ENCODE measurements at places on chromosomes 2 and 18.

- DNase-seq, result no peak
These were observed 60.2 kb upstream of the SPP2 start for GRCh38 chr2:233990261-233990798.

- DNase-seq, result no peak
These were observed 734.5 kb upstream of the ACVR2A start for GRCh38 chr2:147110317-147110716.

- peak; percentile 24 for DNase-seq
These were observed 143.8 kb downstream of the PIEZO2 start for GRCh38 chr18:11005528-11005927.

DNA sequence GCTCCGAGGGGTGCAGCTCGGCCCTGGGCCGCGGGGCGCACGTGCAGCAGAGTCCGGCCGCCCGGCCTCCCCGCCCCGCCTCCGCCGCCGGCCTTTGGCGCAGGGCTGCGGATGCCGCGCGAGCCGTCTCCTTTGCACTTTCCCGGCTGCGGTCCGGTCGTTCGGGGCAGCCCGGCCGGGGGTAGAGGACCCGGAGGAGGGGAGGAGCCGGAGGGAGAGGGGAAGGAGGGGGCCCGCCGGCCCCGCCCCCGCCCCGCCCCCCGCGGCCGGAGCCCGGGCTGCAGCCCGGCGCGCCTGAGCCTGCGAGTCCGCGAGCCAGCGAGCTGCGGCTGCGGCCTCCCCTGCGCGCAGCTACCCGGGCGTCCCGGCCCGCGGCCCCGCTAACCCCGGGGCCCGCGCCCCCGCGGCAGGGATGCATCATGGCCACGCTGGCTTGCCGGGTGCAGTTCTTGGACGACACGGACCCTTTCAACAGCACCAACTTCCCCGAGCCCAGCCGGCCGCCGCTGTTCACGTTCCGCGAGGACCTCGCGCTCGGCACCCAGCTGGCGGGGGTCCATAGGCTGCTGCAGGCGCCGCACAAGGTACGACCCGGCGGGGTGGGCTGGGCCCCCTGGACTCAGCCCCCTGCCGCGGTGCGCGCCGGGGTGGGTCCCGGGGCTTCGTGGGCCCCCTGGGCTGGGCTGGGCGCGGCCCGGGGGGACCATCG lies at the start of gene FHOD3:
FHOD3 (plus strand) TSS at position 297 of the 709 bp plus-strand sequence; CDS start at position 420, 123 bp downstream.
- DNase-seq, result peak; percentile 99

- DNase-seq, result no peak
These were observed 172.1 kb downstream of the GFPT1 start for GRCh38 chr2:69214898-69215297.

DNA sequence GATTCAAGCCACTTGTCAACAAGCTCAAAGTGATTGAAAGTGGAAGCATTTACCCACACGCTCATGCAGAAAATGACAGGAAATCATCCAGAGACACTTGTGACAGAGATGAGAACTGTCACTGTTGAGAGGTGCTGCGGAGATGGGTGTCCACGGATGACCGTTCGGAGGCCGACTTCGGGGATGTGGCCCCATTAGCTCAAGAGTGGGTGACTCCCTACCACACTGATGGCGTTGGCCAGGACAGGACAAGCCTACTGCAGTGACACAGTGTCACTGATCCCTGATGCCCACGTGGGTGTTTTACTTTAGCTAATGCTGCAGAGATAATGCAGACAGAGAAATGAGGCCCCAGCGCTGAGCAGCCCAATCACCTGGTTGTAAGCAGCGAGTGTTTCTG lies 81.5 kb upstream of the YWHAQ start:
- no peak for DNase-seq

GRCh38 chr2:100832885-100833284 lies 12.9 kb downstream of the NPAS2 start:
- DNase-seq, result no peak

GRCh38 chr2:56531668-56532420 lies 348.1 kb downstream of the CCDC85A start:
- DNase-seq, result no peak

DNA sequence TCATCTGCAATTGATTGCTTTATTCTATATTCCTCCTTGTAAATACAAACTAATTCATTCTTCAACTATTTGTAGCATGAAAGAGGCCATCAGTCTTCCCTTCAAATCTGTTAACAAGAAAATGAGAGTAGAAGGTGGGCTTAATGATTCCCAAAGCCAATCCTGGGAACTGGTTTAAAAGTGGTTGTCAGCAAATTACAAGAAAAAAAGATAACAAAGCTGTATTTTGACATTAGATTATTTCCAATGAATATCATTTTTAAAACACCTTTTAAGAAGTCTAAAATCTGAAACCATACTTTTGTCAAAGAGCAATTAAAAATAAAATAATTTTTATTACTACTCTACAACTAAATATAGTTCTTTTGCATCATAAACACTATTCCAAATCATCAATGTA lies 139.2 kb downstream of the DYM start:
- DNase-seq, result no peak

DNA sequence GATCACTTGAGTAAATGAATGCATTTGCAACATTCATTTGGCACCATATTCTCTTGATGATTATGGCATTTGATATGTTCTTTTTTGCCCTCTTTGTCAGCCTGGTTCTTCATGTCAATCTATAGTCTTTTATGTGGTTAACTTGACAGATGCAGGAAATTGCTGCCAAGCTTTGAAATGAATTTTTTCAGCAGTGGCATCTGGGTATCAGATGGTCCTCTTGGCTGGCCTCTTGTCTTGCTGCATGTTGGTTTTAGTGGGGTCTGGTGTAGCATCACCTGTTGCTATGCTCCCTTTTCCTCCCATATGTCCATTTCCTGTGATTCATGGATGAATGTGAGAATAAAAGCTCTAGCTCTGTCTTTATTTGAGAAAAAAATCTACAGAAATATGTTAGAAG lies 119.9 kb downstream of the DPP4 start:
- no peak for DNase-seq

GRCh38 chr2:227188292-227188691 lies 23.9 kb downstream of the COL4A3 start:
- no peak for DNase-seq

DNA sequence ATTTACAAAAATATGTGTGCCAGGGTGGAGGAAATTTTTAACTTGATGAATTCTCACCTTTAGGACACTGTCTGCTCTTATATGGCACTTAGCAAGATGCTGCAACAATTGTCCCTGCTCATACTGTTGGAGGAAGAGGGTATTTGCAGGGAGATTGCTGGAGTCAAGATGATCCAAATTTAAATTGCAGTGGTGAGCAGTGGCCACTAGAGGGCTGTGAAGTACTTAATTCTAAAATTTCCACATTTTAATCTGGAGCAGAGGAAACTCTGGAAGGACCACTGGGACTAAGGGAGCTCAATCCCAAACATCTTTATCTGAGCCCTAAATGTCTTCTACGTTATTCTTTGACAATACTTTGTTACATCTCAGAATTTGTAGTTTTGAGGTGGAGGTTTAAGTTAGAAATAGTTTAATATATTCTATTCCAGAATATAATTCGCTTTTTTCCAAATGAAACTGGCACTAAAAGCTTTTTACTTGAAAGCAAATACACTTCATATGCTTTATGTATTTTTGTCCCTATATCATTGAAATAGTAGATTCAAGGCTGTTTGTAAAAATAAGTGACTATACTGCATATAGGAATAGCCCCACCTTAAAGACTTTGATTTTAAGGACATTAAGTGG lies 33.0 kb upstream of the PTH2R start:
- peak; percentile 68 for DNase-seq

DNA sequence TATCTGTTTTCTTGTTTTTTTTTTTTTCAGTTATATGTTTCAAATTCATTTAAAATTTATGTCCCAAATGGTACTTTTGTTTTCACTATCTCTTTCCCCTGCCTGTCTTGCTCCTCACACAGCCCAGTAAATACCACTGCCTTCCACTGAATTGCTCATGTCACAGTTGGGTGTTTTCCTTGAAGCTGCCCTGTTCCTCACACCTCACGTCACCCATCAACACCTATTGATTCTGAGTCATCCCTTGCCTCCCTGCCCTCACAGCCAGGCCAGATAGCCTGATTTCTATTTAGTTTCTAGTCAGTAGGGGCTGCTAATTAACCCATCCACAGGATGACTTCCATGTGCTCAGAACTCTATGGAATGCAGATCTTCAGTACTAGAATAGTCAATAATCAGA lies 25.3 kb downstream of the FSHR start:
- no peak for DNase-seq

DNA sequence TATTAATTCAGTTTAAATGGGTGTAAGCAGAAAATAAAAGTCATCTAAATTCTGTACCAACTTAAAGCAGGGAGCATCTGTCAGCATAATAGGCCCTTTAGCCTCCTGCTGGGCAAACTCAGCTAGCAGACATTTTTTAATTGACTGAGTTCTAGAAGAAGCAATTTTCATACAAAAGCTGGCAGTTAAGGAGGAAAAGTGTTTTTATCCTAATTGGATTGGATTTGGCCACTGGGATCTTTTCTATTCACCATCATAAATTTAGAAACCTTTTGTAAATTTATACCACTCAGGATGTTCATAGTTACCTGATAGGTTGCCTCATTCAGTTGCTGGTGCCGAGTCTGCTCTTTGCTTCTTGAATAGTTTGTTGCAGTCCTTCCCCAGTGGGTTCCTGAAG lies 262.7 kb upstream of the FSIP2 start:
- no peak for DNase-seq

DNA sequence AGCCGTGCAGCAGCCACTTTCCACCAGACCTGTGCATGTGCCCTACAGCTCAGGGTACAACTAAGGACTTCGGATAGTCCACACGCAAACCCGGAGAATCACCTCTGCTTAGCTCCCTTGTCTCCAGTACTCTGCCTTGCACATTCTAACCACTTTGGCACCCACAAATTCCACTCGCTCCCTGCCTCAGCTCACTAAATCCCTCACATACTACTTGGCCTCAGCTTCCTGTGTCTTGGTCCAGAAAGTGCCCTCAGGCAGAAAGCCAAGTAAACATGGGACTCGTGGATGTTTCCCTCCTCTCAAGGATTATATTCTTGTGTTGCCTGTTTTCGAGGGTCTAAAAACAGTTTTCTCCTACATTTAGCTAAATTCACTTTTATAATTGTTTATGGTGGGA lies 157.8 kb upstream of the DAPL1 start:
- no peak for DNase-seq

DNA sequence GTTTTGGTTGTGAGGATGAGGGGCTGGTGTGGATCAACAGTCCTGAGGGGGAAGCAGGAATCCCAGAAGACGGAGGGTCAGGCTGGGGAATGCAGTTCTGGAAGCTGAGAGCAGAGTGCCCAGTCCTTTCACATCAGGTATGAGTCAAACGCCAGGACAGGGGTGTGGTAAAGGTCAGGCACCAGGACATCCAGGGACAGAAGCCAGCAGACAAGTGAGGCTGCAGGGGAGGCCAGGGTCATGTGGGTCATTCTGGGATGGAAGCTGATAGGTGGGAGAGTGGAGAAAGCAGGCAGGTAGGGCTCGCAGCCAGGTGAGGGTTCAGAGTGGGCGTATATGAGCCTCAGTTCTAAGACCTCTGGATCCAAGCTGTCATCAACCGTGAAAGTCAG lies 12.8 kb upstream of the GNLY start:
- no peak for DNase-seq

DNA sequence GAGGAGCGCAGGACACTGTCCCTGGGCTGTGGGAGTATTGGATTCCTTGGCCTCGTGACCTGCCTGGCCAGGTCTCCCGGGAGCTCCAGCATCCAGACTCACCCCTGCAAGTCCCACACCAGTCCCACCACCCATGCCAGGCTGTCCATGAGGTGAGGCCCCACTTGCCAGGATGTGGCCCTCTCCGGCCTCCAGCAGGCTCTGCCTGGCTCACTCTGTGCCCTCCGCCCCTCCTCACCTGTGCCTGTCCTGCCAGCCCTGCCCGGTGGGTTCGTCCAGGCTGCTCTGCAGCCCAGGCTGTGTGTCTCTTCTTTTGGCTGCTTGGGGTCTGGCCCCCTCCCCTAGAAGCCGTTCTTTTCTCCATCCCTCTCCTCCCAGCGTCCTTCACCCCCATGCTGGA lies 436.8 kb upstream of the MYT1L start:
- no peak for DNase-seq

GRCh38 chr2:76599732-76600368 lies 889.1 kb upstream of the GCFC2 start:
- peak; percentile 47 for DNase-seq

DNA sequence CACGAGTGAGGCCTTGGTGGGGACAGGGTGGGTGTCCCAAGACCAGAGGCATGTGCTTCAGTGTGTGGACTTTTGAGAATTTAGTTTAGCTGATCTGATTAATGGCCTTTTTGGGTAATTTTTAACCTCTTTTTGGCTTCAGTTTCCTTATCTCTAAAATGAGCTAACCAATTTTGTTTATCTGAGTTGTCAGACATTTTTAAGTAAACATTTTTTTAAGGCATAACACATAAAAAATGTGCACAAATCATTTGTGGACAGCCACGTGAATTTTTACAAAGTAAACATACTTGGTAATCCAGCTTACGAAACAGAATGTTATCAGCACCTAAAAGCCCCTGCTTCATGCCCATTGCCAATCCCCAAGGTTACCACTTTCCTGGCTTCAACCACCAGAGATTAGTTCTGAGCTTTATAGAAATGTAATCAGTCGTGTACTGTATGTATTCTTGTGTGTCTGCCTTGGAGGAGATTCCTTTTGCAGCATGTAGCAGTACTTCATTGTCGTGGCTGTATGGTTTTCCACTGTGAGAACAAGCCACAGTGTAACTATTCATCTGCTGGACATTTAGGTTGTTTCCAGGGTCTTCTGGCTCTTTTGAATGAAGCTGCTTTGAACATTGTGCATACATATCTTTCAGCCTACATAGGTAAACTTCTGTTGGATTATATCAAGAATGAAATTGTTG lies 8.4 kb upstream of the INO80C start:
- no peak for DNase-seq

DNA sequence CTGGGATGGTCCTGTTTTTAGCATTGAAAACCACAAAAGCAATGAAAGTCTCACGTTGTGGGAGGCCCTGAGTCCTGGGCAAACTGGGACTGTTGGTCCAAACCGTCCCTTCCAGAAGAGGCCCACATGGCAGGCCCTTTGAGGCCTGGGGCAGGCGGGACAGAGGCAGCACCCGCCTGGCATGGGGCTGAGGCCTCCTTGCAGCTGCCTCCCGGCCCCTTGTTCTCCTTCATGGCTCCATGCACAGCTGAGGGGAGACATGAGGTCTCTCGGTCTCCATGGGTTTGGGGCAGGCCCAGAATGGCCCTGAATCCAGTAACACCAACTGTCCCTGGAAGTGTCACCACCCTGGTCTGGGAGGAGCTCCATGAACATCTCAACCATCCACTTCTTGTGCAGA lies 61.9 kb downstream of the RRM2 start:
- DNase-seq, result peak; percentile 23

DNA sequence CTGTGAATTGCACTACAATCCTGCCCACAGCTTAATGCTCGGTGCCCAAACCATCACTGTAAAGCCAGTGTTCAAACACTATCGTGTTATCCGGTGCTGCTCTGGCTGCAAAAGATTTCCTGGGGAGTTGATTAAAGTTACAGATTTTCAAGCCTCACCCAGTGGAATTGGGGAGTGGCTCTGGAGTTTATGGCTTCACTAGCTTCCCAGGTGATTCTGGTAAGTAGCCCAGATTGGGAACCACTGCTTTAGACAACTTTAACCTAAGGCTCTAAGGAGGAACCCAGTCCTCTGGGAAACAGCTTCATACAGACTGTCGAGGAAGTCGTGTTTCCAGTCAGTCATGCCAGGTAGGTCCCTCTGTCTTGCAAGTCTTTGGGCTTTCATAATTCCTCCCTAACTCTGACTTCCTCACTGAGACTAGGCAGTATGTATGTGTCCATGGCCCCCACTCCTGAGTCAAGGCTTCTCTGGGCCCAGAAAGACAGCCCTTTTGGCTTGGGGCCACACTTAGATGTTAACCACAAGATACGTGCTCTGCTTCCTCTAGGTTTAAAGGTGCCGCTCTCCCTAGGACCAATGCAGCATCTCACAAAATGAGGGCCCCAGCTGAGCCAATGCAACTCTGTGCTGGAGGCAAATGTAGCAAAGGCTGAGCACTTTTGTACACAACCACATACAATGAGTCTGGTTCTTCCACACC lies 299.7 kb downstream of the PRKCE start:
- no peak for DNase-seq
